ENCODE measurements at places on chromosomes 4 and X.

GRCh38 chr4:122552898-122553297 is 68.0 kb downstream of the IL21 start:
- DNase-seq: no peak

DNA sequence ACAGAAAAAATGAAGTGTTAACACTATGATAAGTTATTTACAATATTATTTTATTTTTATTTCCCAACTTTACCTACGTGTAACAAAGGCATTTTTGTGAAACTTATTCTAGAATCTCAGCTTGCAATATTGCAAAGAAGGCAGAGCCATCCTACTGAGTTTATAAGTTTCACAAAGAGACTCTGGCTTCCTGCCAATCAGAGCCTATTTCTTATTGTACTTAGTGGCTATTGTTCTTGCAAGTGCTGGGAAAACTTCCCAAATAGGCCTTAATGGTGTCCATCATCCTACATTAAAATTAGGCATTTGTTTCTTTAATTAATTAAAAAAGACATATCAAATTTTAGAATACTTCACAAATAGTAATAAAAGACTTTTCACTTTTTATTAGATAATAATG is 233.2 kb downstream of the EPHA5 start:
- DNase-seq: no peak

DNA sequence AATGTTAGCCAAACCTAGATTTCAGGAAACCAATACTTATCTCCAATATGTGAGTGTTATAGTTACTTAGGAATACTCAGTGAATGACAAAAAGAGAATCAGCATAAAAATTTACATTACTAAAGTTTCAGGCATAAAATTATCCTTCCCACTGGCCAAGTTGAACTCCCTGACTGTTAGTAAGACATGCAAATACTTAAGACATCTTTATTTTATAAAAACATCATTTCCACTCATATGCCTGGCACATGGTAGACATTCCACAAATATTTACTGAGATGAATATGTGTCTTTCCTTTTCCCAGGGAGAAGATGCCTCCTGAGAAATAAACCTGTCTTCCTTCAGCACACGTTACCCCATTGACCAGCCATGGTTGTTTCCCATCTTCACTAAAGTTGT is 7.3 kb downstream of the VEGFD start:
- DNase-seq: no peak

GRCh38 chr4:25379591-25379990 is 2.5 kb downstream of the ANAPC4 start:
- DNase-seq: no peak

- no peak for DNase-seq
These were observed 470.0 kb upstream of the INTU start for GRCh38 chr4:127162741-127163140.

GRCh38 chr4:150161109-150161508 is 82.9 kb downstream of the DCLK2 start:
- DNase-seq: no peak

Data from CD8-positive, alpha-beta T cell (primary cell).